BJ (cell line): ENCODE measurements at places on chromosomes 11 and 22.

GRCh38 chr11:75762885-75763284, 5.7 kb upstream of the DGAT2 start:
- no peak for DNase-seq

- no peak for DNase-seq
Measured at GRCh38 chr11:102267609-102268008, 49.7 kb upstream of the BIRC3 start.

GRCh38 chr11:119912229-119912628, 183.2 kb upstream of the NECTIN1 start:
- DNase-seq = no peak

DNA sequence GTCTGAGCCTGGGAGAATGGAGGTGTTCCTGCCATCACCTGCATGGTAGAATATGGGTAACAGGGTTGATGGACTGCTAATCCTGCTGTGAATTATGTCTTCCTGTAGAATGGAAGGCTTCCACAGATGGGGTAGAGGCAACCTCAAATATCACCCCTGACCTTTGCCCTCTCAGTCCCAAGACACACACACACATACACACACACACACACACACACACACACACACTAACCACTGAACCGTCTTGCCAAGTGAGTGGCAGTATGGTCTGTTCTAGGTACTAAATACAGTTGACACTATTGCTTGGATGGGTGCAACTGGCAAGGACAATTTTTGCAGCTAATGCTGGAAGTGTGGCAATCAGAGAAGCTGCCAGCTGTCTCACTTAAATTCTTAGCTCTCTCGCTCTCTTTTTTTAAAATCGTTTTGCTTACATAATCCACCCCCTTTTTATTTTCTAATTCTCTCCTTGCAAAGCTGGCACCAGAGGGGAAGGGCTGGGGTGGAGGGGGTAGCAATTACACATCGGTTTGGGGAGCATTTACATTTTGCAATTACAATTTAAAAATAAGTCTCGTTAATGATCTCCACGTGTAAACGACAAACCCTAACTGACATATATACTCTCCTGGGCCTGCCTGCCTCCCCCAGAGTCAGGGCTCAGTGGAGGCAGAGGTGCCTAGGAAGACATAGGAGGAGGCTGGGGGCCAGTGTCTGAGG, 162.6 kb downstream of the FEZ1 start:
- DNase-seq = no peak

- no peak for DNase-seq
Measured at GRCh38 chr22:34414467-34415440, 494.5 kb upstream of the LARGE1 start.

DNA sequence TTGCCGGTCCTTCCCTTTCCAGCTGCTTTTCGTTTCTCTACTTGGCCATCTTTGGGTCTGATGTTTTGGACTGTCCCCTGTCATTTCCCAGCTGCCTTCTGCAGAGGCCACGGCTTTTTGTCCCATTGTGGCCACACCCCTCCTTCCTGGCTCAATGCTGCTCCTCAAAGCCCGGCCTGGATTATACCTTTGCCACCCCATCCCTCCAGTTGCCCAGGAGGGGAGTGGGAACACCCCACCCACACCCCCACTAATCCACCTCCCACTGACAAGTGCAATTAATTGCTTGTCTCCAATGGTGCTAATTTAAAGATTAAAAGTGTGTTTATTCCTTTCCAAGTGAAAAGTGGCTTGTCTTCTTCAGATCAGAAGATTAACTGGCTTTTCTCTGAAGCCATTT, 34.2 kb upstream of the CSNK2A3 start:
- DNase-seq = no peak

- DNase-seq = peak; percentile 51
Measured at GRCh38 chr11:44309478-44310205, at the start of gene ALX4. Gene ALX4, minus strand, starts transcription at chr11:44310139. Its CDS starts 77 bp downstream, at chr11:44310062.

GRCh38 chr11:134142536-134142935, 73.7 kb downstream of the JAM3 start:
- peak; percentile 23 for DNase-seq

- DNase-seq = no peak
Measured at GRCh38 chr22:37060801-37061610, 9.5 kb downstream of the KCTD17 start.

DNA sequence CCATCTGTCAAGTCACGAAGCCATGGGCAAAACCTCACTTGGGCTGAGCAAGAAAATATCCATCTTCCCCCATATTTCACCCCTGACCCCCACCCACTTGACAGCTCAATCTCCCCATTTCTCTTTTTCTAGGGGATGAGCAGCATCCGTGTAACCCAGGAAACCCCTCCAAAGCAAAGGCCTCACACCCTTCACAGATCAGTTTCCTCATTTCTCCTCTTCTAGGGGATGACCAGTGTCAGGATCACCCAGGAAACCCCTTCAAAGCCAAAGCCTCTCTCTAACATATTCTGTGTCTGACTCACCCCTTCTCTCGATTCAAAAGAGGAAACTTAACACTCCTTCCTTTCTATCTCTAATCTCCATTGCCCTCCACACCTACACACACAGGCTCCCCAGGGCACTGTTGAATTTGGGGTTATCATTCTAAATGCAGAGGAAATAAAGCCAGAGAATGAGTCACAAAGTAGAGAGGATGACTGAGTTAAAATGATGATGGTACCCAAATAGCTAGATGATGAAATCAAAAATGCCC, 439.7 kb downstream of the BUD13 start:
- no peak for DNase-seq

DNA sequence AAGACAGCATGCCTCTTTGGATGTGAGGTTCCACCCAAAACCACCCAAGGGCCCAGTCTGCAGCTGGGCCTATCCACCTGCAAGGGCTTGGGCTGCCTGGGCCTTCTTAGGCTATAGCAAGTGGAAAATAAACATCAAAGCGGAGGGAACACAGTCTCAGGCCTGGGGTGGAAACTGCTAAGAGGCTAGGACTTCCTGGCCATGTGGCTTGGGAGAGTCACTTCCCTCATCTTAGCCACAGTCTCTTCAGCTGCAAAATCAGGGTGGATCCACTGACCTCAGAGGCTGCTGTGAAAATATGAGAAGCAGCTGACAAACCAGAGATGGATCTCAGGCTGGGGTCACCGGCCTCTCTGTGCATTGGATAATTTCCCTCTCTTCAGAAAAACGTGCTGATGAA, 30.6 kb upstream of the TFIP11 start:
- DNase-seq = no peak

DNA sequence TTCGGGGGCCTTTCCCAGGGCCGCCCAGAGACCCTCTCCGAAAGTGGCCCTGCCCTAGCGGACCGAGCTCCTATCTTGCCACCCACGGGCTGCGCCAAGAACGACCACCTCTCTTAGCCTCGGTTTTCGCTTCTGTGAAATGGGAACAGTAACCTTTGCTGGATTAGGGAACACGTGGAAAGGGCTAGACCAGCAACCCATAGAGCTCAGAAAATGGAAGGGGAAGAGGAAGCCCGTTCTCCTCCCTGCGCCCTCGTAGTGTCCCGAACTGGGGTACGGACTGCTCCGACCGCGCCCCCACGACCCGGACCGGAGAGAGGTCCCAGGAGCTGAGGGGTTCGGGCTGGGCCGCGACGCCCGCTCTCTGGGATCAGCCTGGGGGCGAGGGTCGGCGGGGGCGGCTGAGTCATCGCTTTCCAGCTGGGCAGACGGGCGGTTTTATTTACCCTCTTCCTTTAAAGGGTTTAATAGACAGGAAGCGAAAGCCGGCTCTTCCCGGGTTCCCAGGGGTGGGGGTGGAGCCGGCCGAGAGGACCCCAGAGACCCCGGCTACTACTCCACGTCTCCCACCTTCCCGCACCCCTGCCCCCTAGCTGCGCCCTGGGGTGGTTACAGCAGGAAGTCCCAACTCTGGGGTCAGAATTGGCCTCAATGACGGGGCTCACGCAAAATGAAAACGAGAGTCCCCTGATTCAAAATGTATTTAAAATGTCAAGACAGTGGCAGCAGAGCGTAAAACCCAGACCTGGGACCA, 907 bp upstream of the PHLDA2 start:
- no peak for DNase-seq

DNA sequence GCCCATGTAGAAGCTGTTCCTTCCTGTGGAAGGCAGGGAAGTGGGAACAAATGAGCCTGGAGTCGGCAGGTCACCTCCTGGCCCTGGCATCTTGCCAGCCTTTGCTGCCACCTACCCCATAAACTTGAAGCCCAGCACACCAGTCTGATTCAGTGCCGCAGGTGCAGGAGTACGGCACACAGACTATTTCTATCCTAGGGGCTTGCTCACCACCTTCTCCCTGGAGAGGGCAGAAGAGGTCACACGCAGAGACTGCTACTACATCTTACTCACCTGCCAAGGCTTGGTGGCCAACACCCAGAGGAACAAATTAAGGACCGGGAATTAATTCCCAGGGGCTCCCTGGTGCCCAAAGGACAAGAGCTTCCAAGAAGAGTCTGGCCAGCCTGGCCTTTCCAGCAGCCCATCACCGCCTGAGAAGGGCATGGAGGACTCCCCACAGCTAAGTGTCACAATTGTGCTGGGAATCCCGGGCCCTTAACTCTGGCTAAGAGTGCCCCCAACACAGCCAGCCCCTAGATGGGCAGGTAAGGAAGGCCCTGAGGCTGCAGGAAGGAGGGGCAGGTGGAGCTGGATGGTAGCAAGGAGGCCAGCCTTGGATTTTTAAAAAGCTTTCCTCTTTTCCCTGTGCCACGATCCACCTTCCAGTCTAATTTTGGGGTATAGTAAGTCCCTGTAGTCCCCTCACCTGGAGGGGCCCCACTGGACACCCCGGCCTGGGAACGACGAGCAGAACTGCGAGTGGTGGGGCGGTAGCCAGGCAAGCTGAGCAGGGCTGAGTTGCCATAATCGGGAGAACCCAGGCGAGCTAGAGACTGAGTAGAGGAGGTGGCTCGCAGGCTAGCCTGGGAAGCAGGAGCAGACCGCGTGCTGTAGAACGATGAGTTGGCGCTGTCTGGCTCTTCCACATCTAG, 6.9 kb downstream of the IL18BP start:
- no peak for DNase-seq

DNA sequence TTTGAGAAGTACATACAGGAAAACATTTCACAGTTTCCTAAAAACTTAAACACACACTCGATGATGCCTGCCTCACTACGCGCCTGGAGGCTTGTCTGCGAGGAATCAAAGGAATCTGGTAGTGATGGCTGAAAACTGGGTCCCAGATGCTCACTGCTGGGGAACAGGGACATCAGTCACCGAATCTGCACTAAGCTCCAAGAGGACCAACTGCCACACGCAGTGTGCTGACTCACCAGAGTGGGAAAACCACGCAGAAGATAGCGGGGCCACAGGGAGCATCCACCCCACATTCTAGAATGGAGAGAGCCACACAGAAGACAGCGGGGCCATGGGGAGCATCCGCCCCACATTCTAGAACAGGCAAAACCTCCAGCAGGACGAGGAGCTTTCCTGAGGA, 24.3 kb upstream of the MOB2 start:
- DNase-seq = no peak

- DNase-seq = no peak
Measured at GRCh38 chr11:117299351-117300282, 8.5 kb downstream of the BACE1-AS start.

GRCh38 chr11:73753938-73754337, 6.9 kb downstream of the RAB6A start:
- no peak for DNase-seq

- no peak for DNase-seq
Measured at GRCh38 chr11:88544656-88545280, 207.2 kb upstream of the CTSC start.

- DNase-seq = no peak
Measured at GRCh38 chr11:80899381-80899780, 1458.6 kb upstream of the TENM4 start.

GRCh38 chr11:73141309-73142127, 600 bp downstream of the FCHSD2 start:
- DNase-seq = no peak

DNA sequence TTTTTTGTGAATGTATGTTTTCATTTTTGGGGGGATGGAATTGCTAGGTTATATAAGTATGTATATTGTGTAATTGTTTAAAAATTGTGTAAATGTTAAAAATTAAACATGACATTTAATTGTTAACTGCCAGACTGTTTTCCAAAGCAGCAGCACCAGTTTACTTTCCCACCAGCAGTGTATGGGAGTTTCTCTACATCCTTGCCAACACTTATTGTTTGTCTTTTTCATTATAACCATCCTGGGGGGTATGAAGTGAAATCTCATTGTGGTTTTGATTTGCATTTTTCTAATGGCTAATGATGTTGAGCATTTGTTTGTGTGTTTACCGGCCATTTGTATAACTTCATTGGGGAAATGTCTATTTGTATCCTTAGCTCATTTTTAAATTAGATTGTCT, 31.7 kb upstream of the RRAS2 start:
- DNase-seq = no peak

DNA sequence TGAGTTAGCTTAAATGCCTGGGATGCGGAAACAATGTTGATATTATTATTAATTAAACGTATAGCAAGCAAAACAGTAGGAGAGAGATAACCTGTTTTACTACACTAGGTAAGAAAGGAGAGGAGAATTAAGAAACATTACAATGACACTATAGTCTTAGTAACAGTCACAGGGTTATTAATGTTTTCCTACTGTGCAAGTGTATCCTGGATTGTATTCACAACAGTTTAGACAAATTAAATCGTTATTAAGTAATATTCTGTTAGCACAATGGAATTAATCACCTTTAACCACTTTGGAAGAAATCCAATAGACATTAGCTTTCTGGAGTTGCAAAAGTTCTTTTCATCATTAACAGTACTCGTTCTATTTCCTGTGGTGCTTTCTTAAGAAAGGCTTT, 3.4 kb downstream of the FAM181B start:
- DNase-seq = no peak

GRCh38 chr11:101848262-101848661, 66.5 kb upstream of the CEP126 start:
- DNase-seq = no peak
